ENCODE measurements at places on chromosomes 11 and 22.

- DNase-seq: no peak
Measured at GRCh38 chr11:102928247-102928646, 27.3 kb downstream of the MMP13 start.

DNA sequence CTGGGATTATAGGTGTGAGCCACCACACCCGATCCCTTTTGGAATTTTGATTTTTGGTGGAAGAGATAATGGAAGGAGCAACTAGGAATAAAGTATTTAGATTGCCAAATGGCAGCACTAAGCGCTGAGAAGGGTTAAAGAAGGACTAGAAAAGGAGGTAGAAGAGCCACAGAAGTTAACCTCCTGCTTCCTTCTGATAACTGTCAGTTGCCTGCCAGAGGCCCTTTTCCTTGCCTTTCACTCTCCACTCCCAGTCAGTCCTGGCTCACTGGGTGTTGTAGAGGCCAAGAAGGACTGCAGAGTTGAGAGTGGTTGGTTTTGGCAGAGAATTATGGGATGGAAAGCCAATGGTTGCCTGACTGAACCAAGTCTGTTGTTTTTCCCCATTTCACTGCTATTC lies 19.3 kb downstream of the ZC3H12C start:
- no peak for DNase-seq

DNA sequence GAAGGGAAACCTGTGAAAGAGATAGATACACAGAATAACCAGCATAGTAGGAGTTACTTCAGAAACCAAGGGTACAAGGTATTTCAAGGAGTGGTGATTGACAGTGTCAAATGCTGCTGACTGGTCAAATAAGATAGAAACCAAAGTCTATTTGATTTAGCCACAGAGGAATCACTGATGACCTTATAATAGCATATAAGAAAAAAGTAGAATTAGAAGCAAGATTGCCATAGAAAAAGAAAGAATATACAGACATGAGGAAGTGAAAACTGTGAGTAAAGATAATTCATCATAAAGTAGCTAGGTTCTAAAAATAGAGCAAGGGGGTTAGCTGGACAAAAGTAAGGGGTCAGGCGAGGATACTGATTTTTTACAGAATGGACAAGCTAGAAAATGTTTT lies 14.2 kb downstream of the ZBTB44 start:
- no peak for DNase-seq

GRCh38 chr11:10524471-10524870 lies 16.5 kb downstream of the RNF141 start:
- DNase-seq: no peak

GRCh38 chr22:17430412-17430811 lies 61.2 kb downstream of the CECR2 start:
- no peak for DNase-seq

DNA sequence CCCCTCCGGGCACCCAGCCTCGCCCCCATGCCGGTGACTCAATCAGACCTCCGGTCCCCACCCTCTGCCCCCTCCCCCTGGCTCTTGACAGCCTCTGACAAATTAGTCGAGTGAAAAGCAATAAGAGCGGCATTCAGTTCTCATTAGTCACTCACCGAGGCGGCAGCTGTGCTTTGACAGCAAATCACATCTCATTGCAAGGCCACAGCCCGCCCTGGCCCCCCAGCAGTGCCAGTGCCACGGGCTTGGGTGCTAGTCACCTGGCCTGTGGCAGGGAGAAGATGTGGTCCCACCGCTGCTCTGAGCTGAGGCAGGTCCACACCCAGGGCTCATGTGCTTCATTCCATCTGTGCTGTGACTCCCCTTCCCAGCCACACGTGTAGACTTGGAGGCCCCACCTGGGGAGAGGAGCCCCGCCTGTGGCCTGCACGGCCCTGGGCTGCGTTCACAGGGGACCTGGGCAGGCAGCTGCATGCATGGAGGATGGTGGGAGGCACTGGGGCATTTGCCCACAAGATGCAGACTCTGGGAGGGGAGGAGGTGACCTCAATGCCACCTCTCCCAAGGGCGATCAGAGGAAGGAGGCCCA lies 7.4 kb upstream of the TH start:
- DNase-seq: no peak

Measured in CD8-positive, alpha-beta memory T cell (primary cell).